ENCODE measurements at places on chromosomes 16 and 17.
A peak's percentile ranks its signal among the peaks of the same experiment; 100 is the strongest.

DNA sequence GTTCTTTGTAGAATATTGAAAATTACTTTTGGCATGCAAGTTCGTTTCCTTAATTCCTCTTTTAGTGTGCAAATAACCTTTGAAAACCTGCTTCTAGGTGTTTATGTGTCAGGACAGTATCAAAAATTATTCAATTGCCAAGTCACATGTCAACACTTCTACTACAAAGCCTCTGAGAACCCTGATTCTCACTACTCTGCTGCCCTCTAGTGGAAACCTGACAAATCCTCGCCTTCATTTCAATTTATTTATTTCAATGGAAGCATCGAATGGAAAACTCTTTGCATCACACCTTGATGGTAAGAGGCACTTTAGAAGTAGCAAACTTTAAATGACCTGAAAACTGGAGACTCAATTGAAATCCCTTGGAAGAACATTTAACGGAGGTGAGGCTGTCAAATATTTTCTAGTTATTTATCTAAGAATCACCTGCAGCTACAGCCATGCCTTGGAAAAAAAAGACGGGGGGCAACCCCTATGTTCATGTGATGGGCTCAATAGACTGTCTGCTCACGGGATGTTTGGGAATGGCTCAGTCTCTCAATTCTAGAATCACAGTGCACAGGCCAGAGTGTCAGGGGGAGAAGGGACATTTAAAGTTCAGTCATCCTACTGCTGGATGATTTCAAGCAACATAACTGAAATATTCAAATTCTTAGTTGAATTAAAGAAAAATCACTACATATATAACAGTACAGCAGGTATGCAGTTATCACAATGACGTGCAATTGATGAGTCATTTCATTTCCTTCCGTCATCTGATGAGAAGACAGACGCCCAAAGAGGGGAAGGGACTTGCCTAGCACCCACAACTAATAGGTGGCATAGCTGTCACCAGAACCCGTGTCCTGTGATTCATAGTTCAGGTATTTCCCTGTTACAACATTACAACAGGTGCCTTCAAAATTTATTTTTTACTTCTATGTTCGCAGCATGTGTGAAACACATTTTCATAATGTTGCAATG lies 563.9 kb downstream of the TOX3 start:
- DNase-seq: peak; percentile 45

DNA sequence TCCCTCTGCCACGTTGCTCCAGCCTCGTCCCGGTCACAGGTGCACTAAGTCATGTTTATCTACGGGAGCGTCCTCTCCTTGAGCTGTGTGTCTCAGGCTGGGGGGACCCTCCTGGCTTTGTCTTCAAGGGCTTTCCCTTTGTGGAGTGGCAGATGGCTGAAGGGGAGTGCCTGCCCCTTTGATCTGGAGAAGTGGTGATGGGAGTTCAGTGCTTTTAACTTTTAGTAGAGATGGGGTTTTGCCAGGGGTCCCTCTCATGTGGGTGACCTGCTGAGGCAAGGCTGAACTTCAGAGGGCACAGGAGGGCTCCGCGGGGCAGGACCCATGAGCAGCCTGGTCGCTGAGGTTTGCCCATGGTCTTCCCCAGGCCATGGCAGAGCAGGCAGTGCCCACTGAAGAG lies 73.1 kb upstream of the CDC42EP4 start:
- DNase-seq: no peak

GRCh38 chr16:8583732-8584131 lies 6.6 kb downstream of the TMEM114 start:
- DNase-seq: no peak

- no peak for DNase-seq
Measured at GRCh38 chr17:59832883-59833379, 59.8 kb downstream of the TUBD1 start.

DNA sequence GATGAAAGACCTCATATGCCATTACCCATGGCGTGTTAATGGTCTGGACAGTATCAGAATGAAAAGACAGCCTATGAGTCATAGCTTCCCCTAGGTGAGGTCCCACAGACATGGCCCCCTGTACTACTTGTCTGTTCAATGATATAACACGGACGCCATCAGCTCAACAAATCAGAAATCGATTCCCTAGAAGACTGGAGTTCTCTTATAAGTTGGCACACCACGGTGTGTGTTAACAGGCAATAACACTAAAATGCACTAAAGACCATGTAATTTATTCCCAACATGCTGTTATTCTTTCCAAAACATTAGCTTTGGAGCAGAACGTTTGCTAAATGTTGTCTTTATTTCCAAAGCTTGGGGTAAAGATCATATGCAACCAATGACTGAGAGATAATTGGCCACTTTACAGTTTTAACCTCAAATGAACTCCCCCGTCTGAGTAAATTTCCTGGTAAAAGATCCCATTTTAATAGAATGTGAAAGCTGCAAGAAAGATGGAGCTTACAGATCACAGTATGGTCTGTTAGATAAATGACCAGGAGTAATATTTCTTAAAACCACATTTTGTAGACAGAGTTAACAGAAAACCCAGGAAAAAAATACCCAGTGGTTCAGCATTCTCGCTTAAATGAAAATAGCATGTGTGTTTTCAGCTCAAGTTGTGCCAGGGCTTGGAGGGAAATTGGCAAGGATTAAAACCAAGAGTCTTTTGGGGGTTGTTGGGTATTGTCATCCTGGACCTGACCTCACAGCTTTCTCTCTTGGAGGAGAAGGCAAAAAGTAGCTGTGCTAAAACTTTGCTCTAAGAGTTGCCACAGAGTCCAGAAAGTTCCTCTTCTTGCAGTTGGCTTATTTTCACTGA lies 65.9 kb downstream of the PCTP start:
- DNase-seq: no peak

GRCh38 chr17:57002904-57003303 lies 25.0 kb downstream of the SCPEP1 start:
- DNase-seq: no peak

- DNase-seq: no peak
Measured at GRCh38 chr17:39946551-39947330, 16.1 kb upstream of the GSDMA start.

GRCh38 chr17:47952171-47953021 lies 5.3 kb downstream of the PRR15L start:
- no peak for DNase-seq
